IPS DF 6.9 (cell line): ENCODE measurements at places on chromosomes 1 and 21.

DNA sequence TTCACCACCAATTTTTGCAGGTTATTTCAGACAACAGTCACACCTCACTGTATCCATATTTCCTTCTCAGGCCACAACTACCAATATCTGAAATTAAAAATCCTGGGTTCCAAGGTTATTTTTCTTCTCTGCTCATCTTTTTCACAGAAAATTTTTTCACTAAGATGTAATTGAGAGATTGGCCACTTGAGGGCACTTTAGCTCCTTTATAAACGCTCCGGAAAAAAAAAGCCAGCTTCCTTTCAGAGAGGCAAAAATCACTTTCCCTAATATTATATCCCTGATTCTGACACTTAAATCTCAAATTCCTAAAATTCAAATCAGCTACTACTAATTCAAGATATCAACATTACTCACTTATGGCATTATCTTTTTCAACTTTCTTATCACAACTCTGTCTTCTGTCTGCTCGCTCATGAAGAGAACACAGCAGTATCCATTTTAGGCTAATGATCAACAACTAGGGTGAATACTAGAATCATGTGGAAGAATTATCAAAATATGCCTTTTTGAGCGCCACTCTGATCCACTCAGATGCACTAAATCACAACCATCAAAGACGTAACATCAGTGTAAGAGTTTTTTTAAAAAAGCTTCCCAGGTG, 101.4 kb upstream of the RGS1 start:
- DNase-seq = no peak

DNA sequence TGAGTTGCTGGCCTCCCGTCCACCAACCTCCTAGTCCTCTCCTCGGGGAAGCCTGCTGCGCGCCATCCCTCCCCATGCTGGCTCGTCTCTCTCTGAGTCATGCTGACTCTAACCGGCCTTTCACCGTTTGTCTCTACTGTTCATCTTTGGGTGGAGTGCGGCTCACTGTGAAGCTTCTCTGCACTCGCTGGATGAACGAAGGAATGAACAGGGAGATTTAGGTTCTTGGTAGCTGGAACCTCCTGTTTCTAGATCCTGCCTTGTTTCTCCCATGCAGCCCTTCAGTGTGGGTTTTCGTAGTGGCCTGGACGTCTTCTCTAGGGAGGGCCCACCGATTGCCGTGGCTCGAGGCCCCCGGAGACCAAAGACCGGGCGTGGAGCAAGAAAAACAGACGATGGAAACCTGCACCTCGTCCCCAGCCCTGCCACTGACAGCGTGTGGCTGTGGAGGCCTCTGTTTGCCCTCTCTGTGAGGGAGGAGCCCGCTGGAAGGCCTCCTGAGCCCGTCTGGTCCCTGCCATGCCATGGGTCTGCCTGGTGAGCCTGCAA, 227.6 kb upstream of the C1orf174 start:
- no peak for DNase-seq

- no peak for DNase-seq
Observed at GRCh38 chr1:53462769-53463501, 3.7 kb downstream of the DMRTB1 start.

DNA sequence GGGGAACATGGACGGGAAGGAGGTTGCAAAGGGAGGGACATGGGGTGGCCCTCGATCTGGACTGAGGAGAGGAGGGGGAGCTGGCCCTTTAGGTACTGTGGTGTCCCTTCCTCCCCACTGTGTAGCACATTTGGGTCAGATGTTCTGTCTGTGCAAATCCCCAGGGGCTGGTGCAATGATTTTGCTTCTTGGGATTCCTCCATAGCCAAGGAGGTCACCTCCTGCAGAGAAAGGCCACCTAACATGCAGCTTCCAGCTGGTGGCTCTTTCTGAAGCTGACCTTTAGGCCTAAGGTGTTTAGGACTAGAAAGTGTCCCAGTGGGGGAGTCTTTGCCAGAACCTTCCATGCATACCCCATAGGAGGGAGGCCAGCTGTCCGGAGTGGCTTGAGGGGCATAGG, 9.0 kb upstream of the MYOM3 start:
- DNase-seq = no peak

GRCh38 chr1:242139442-242139841, 140.5 kb upstream of the MAP1LC3C start:
- no peak for DNase-seq

DNA sequence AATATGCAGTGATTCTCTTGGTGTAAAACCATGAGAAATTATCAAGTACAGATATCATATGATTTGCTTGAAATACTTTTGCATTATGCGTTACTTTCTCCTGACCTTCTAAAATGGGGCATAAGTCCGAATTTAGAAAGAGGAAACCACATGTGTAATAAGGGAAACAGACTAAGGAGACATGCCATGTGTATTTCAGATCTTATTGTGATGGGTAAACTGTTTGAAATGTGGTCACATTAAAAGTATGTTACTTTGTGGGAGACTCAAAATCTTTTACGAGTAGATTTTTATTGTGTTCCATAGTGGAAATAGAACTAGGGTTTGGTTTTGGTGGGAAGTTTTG, 173.0 kb downstream of the NFIA start:
- no peak for DNase-seq

DNA sequence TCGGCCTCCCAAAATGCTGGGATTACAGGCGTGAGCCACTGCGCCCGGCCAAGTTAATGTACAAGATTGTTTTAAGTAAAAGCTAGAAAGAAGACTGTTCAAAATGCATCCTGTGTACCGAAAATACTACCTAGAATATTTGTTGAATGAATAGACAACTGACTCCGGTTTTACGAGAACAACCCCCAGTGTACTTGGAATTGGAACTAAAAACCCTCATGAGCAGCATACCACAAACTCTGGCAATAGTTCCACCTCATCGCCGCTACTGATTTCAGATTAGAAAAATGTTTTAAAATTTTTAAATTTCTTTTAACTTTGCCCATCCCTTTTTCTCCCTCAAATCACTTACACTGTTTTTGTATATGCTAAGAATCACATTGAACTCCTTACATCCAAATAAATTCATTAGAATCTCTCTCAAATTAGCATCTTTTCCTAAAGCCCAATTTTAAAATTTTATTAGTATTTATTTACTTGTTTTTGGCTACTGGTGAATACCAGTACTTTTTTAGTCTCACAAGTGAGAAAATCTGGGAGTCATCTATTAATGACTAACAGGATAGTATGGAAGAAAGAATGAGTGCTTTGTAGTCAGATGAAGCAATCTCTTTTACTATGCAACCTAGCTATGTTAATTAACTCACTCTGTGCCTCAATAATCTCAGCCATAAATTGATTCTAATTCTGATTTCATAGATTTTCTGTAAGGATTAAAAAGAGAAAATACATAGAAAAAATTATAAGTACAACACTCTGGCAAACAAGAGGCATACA, 95.1 kb downstream of the GPATCH2 start:
- DNase-seq = no peak
